ENCODE measurements at places on chromosomes 16 and 17.

GRCh38 chr17:66344473-66344872 is 42.1 kb downstream of the PRKCA start:
- no peak for DNase-seq

DNA sequence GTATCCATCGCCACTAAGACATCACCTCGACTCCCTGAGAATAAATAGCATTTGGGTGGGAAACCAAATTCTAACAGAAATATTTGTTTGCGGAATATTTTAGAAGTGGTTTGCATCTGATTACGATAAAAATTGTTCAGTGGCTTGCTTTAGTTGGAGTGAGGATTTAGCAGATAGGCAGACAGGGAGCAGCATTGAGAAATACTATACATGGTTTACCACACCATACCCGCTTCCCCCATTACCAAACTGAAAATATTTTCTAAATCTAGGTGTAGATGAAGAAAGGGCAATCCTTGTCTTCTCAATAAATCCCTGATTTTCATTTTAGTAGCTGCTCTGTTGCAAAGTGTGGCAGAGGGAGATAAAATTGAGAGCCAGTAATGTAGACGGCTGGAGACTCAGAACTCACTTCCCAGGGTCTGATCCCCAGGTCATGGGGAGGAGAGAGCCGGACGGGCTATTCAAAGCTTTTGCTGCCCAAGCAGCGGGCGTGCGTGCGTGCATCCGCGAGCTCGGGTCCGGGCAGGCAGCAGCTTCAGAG is 808 bp upstream of the BAHCC1 start:
- DNase-seq = no peak

DNA sequence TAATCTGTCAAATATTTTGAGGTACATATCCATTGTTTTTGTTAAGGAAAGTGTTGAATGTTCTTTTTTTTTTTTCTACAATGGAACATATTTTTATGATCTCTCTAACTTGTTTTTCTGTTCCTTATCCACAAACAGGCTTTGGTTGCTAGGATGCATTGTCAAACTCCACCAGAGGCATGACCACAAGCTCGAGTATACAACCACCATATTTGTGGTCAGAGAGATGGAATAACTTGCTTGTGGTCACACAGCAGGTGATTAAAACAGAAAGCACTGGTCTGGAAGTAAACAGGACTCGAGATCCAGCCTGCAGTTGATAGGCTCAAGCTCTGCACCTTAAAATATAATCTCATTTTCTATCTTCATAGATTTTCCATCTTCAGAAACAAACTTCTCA is 105.8 kb upstream of the ADAMTS18 start:
- DNase-seq = no peak

DNA sequence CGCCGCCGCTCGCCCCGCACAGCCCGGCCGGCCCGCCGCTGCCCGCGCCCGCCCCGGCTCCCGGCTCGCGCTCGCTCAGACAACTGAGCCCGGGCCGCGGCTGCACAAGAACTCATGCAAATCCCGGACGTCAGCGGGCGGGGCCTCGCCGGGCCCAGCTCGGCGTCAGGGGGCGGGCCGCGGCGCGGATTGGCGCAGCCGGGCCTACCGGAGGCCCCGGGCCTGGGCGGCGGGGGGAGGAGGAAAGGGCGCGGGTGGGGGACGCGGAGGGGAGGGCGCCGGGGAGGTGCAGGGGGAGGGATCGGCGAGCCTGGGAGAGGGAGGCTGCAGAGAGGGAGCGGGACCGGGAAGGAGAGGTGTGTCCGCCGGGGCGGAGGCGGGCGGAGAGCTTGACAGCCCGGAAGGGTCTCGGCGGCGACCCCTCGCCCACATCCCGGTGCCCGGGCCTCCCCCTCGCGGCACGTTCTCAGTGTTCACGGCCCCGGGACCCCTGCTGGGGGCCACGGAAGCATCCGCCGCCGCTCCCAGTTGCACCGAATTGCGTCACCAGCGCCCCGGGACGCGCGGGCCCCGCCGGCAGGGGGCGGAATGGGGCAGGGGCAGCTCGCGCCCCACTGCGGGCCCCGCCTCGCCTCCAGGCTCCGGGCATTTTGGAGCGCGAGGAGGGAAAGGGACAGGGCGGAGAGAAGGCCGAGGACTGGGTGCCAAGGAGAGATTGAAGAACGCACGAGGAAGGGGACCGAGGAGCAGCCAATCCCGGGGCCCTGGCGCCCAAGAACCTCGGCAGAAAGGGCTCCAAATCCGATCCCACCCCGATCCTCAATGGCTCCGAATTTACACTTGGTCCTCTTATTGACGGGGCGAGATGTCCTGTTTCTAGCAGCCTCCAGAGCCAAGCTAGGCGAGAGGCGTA is at the start of gene CBX4:
Gene CBX4 (minus strand): TSS at position 85 of the 913 bp plus-strand sequence. CDS start 189 bp downstream, outside the sequence.
- peak; percentile 65 for DNase-seq

DNA sequence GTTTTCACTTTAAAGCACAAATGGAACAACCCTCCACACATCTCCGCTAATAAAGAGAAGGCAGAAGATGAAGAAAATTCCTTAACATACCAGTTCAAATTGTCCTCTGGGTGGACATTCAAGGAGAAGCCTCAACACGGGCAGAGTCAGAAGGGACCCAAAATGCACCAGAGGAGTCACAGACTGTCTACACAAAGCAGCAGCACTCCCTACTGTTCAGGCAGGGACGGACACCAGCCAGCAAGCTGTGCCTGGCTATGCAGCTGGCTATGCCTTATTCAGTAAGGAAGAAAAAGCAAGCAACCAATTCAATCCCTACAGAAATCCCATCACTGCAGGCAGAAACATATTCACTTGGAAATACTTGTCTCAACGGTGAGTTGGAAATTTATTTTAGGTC is 8.1 kb downstream of the DNAJC7 start:
- no peak for DNase-seq

DNA sequence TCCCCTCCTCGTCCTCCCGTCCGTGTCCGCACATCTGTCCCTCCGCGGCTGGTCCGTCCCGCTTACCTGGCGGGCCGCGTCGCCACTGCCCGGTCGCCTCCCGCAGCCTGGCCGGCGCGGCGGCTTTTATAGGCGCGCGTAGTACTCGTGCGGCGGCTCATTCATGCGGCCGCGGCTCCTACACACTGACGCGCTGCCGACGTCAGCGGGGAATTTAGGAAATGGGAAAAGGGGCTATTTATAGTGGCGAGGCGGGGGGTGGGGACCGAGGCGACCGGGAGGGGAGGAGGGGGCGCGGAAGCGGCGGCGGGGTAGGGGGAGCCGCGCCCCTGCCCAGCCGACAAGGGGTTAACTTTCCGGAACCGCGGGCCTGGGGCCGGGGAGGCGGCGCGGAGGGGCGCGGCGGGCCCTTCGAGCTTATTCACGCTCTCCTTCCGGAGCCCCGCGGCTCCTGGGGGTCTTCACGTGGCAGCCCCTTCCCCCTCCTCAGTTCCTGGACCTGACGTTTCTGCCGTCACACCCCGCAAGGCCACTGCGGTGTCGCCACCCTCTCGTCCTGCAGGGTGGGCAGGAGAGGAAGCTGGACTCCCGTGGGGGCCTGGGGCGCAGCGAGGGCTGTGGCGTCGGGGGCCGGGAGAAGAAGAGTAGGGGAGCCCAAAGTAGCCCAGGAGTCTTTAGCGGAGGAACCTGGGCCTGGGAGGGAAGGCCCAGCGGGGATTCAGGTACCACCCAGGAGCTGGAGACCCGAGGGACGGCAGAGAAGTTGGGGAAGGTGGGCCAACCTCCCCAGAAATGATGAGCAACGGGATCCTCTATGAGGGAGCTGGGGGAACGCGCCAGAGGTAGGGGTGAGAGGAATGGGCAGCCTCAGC is 3.6 kb upstream of the HIC1 start:
- DNase-seq = peak; percentile 17

DNA sequence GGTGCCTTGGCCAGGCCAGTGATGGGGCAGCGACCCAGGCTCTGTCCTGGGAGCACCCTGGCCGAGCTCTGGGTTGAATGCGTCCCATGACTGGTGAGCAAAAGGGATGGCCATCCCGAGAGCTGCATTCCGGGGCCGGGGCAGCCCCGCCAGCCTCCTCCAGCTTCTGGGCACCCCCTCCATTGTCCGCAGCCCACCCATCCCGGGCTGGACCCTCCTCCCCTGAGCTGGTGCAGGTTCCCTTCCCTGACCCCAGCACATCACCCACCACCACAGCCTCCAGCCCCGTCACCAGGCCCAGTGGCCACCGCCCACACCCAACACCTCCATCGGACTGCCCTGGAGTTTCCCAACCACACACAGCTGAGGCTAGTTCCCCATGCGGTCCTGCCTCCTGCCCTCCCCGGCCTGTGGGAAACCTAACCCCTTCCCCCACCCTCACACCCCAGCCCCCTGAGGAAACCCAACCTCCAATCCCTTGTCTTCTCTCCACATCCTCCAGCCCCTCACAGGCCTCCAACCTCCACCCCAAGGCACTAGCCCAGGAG is 16.2 kb upstream of the PVALEF start:
- no peak for DNase-seq

DNA sequence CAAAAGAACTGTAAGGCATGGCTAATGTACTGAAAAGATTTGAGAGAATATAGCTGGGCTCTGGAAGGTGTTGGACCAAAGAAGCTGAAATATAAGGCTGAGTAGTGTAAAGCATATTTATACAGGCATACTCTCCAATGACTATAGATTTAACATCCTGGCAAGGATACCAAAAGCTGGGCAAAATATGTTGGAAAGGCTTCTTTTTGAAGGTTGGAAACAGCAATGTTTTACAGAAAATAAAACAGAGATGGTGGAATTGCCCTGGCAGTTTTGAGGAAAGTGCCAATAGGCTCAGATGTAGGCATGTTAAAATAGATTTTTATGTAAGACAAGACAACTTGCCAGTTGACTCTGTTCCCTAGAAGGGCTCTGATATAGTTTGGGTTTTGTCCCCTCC is 184.1 kb upstream of the SHISA6 start:
- no peak for DNase-seq

DNA sequence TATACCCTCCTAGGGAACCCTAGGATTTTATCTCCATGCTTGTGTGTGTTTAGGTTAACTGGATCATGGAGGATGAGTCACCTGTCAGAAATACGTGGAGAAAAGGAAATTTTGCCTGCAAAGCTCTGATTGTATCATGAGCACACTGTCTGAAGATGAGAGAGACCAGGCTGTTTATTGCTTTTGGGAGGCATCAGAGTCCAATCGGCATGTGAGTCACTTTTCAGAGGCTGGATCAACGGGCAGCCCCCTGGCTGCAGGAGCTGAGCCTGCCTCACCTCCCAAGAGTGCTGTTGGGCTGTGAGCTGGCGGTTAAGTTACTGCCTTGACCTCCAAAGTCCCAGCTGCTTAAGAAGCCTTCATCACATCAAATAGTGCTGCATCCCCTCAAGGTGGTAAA is 41.5 kb upstream of the MED9 start:
- DNase-seq = no peak

DNA sequence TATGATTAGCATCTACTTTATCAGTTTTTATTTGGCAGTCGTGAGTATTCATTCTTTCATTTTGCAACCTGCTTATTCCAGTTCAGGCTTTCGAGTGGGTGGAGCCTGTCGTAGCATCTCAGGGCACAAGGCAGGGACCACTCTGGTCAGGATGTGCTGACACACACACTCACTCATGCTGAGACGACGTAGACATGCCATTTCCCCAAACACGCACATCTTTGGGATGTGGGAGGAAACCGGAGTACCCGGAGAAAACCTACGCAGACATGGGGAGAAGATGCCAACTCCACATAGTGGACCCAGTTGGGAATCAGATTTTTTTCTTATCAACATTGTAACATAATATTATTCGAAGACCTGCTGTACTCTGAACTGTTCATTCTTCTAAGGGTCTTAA is 756.5 kb upstream of the RBFOX1 start:
- DNase-seq = no peak

DNA sequence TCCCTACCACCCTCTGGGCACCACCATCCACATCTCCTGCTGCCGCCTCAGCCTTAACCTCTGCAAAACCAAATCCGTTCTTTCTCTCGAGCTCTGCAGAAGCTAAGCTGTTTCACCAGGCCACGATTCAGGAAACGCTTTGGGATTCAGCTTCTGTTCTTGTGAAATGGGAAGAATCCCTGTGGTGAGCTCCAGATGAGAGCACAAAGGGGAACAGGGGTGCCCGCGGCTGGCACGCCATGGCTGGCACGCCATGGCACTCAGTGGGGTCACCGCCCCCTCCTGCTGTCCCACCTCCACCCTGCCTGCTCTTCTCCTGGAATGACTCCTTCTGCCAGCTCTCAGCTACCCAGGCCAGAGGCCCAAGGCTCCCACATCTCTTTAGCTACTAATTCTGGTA is 5.7 kb downstream of the QPRT start:
- DNase-seq = no peak

GRCh38 chr17:56310782-56311181 is 157.5 kb downstream of the ANKFN1 start:
- no peak for DNase-seq

GRCh38 chr17:74738051-74738996 is 1.3 kb downstream of the RAB37 start:
- no peak for DNase-seq

- DNase-seq = no peak
Measured at GRCh38 chr16:53087101-53087500, 32.3 kb downstream of the CHD9 start.

DNA sequence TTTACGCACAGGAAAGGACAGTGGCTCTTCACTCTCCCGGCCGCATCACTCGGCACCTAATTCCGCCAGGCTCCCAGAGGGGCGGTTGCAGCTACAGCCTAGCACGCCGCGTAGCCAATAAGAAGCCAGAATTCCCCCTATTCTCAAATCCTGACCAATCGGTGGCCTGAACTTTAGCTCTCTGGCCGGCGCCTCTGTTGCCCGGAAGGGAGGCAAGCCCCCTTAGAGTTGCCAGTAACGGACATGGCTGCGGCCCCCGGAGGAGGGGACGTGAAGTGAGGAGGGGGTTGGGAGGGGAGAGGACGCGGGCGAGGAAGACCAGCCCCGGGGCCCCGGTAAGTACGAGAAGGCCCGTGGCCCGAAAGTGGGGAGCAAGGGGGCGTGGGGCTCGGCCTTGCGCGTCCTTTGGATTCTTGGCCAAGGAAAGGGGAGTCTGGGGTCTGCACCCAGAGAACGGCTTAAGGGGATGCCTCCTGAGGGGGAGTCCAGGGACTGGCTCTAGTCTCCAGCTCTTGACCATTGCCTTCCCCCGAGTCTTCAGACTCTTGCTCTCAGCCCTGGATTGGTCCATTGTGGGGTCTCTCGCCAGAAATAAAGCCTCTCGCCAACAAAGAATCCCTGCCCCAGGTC is at the start of gene TMEM94:
Gene TMEM94 (plus strand): TSS at position 219 of the 630 bp plus-strand sequence. CDS start 15,271 bp downstream, outside the sequence.
- peak; percentile 89 for DNase-seq

DNA sequence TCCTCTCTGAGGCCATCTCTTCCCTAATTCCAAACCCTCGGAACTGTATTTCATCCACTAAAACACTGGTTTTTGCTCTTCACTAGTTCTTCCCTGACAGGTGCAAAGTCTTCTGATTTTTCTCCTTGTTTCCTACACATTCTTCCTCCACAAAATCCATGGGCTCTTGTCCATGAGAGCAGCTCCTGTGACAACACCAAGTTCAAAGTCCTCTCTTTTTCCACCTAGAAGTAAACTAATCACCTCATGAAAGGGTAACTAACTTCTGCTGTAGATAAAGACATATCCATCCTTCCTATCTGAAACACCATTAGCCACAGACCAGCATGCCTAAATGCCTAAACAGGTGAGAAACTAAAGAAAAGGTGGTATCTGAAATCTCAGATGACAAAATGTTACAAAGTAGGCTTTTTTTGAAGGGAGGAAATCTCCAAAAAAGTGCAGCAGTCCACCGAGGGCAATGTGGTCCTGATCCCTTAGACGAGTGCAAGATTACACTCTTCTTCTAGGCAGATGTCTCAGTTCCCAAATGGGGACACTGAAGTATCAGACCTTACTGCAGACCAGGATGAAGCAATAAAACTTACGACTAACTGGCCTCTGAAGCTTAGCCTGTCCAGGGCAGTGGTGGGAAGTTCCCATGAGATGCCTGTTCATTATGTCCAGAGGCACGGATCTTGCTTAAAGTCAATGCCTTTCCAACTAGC is 2.8 kb downstream of the PIP4K2B start:
- DNase-seq = no peak

Measured in NCI-H748 treated with DMSO at 0.1 percent for 48 hours (cell line).